ENCODE measurements at places on chromosomes 12 and 14.

DNA sequence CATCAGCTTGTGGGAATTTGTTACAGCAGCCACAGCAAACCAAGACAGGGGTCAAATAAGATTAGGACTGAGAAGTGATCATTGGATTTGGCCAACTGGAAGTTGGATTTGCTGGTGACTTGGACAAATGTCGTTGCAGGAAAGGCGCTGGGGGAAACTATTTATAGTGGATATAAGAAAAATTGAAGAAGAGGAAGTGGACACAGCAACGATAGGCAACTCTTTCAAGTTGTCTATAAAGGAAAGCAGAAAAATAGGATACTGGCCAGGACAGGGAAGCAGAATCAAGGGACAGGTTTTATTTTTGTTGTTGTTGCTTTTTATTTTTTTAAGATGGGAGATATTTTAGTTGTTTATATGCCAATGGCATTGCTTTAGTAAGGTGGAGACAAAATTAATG lies 56.2 kb upstream of the RTRAF start:
- no peak for DNase-seq

DNA sequence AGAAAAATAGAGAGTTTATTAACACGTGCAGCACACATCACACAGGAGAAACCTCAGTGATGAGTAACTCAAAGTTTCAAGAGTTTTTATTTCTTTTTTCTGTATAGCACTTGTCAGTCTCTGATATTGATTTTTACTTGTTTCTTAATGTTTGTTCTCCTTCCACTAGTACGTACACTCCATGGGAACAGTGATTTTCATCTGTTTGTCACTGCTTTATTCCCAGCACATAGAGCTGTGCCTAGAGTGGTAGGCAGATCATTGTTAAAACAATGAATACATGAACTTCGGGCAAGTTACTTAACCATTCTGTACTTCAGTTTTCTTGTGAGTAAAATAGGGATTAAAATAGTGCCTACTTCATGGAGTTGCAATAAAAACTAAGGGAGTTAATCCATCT lies 46.6 kb downstream of the ETV6 start:
- no peak for DNase-seq

- DNase-seq, result no peak
Observed at GRCh38 chr14:64828071-64828470, 51.6 kb downstream of the SPTB start.

GRCh38 chr14:66378712-66379505 lies 107.3 kb upstream of the CCDC196 start:
- no peak for DNase-seq

- no peak for DNase-seq
Observed at GRCh38 chr12:63445224-63445880, 222.9 kb downstream of the DPY19L2 start.

- no peak for DNase-seq
Observed at GRCh38 chr12:48032597-48032996, 28.3 kb upstream of the COL2A1 start.

DNA sequence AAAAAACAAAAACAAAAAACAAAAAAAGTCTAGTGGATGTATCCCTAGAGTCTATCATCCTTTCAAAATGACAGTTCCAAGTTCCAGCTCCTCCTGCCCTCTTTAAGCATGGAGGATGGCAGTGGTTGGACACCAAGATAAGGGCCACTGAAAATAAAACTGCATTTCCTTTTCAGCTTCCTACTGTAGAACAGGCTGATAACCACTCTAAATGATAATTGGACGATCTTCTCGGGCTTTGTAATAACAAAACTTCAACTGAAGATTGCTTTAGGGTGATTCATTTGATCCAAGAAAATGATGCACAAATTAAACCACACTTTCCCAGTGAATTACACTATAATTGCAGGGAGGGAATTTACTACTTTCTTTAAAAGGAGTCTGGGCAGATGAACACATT lies 42.2 kb upstream of the CRACR2A start:
- no peak for DNase-seq

GRCh38 chr12:97995559-97995958 lies 519.8 kb upstream of the TMPO start:
- DNase-seq, result no peak

DNA sequence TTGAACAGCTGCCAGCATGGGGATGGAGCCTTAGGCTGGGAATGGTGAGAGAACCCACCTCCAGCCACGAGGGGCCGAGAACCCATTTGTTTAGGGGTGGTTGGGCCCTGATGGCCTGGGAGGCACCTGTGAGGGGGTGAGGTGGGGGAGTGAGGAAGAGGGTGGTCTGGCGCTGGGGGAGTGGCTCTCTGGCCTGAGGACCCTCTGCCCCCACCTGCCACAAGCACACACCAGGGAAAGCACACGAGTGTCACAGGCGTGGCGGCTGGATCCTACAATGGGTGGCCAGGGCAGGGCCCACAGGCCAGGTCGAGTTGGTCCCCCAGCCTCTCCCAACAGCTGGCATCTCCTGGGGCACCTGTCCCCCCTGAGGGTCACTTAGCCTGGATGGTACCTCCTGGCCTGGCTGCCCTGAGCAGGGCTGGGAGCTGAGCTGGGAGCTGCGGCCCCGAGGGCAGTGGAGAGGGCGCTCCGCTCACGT lies 340.5 kb downstream of the TMEM121 start:
- DNase-seq, result no peak

DNA sequence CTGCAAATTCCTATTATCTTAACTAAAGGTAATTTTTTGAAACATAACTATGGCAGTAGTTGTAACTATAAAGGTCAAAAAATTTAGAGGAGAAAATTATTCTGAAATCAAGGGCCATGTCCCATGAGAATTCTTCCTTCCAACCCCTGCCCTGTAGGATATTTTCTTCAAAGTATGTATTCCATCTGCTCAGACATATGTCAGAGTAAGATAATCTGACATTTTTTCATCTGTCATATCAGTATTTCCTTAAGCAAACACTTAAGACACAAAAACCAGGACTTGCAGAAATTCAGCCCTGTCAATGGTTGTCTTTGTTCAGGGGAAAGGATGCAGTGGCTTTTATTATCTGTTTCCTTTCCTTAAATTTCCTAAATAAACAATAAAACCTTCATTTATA lies 36.3 kb downstream of the ACSS3 start:
- DNase-seq, result no peak

- DNase-seq, result no peak
Observed at GRCh38 chr14:31560759-31561154, 447 bp upstream of the NUBPL start.
